Left renal cortex interstitium (tissue), 4 donors: ENCODE measurements at places on chromosomes 1 and 21. TPM values are rescaled to one million over a fixed set of nuclear protein-coding genes. Genes with fewer than 3 reads are reported as not detected.

MAD2L2 gene
- polyA plus RNA-seq = 44.4 TPM

GPR37L1 gene
- polyA plus RNA-seq = 0.10 TPM

DNA sequence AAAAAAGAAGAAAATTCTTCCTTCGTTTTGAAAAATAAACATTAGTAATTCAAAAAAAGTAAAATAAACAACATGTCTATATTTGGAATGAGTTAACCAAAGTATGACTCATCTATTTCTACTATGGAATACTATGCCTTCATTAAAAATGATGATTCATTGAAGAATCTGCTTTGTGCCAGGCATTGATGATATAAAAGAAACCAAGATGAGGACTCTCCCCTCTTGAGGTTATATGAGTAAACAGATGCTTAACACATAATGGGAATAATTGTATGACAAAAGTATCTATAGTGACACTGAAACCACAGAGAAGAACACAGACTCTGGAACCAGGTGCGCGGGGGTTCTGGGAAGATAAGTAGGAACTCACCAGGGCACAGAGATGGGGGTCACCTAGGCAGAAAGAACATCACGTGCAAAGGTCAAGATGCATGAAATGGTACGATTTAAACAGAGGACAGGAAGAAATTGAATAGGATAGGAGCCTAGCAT is 18.8 kb downstream of the ELF3 start:
- DNase-seq = no peak

GRCh38 chr1:47491341-47491753 is 53.5 kb downstream of the FOXD2 start:
- DNase-seq = no peak
